Activated gamma-delta T cell treated with anti-CD3 and anti-CD28 coated beads, Interleukin-2, amount 50 U/mL, for 16 hours (primary cell): ENCODE measurements at places on chromosomes 4 and X.

- DNase-seq: peak; percentile 1
Observed at GRCh38 chr4:13483768-13484121, 395 bp downstream of the RAB28 start.

- DNase-seq: no peak
Observed at GRCh38 chr4:123449780-123450179, 53.2 kb downstream of the SPRY1 start.

- DNase-seq: no peak
Observed at GRCh38 chr4:48100256-48100655, 33.8 kb downstream of the TXK start.

DNA sequence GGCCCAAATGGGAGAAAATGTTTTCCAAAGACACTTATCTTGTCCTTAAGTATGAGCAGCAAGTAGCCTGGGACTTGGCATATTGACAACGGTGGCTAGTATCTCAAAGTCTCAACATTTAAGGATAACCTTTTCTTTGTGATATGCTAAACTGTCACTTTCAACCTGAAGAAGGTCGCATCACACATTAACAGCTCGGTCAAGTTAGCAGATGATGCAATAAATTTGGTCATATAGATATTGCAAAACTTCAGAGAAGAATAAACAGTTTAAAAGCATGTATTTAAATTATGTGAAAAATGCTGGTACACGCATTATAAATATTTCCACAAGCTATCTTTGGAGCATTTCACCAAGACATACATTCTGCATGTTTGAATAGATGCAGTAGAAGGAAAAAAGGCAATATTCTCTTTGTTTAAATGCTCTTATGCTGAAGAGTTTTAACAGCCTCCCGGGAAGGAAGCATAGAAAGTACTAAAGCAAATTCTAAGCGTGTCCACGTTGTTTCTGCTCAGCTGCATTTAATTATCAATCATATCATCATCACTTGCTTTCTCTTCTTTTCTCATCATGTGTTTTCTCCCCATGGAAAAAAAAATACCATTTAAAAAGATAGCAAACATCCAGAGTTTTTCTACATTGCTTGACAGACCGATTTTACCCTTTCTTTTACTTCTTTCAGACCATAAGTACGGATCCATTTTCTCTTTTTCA, 24.2 kb downstream of the ARHGAP6 start:
- no peak for DNase-seq

DNA sequence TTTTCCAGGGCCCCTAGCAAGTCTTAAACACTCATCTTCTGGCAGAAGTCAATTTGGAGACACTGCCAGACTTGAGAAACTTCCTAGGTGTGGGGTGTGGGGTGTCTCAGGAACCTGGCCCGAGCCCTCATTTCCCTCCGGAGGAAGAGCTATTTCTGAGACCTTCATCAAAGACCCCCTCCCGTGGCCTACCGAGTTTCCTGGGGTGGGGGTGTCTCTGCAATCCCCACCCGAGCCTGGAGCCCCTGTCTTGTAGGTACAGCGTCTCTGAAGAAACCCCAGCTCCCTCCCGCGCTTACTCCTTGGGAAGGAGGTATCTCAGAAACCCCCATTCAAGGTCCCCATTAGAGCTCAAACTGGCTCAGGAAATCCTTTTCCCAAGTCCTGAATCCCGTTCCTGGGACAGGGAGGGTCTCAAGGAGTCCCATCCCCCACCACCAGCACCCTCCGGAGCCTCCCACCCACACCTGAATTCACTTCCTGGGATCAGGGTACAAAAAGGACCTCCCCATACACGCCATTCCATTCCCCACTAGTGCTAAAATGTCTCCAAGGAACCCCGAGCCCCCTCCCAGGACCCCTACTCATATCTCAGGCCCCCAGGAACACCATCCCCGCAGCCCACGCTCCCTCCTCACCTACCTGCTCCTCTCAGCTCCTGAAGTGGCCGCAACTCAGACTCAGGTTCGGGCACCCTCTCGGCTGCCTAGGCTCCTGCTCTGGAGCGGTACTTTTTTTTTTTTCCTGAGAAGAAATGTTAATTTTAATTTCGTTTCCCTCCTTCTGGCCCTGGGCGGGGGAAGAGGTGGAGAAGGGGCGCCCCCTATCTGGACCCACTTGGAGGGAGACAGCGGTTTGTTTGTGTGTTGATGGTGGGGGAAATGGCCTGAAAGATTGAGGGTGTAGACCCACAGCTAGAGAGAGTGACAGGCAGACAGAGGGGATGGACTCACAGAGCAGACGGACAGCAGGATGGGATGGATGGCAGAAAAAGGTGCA, 1.1 kb downstream of the SLC38A5 start:
- DNase-seq: no peak

DNA sequence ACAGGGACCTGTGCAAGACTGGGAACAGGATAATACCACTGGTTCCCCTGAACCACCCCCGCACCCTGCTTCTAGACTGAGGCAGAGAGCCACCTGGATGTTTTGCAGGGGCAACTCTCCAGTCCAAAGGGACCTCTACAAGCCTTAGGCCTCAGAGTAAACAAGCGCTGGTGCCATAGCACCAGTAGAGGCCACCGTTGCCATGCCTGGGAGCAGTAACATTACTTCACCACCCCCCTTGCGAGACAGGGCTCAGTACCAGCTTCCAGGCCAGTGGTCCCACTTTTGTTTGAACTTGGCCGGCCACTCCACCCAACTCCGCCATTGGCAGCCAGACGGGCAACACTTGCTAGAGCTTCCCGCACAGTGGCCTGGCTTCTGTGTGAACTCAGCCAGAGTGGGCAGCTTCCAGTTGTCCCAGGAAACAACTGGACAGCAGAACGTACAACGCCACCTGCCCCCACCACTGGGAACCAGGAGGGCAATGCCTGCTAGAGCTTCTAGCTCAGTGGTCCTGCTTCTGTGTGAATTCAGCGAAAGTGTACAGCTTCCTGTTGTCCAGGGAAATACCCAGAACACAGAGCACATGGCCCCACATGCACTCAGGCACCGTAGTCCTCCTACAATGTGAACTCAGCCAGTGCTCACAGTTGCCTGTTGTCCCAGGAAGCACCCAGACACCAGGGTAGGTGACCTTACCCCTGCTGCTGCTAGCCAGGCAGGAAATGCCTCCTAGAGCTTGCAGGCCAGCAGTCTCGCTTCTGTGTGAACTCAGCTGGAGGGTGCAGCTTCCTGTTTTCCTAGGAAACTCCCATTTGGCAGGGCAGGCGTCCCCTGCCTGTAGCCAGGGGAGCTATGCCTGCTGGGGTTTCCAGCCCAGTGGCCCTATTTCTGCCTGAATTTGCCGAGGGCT, 39.9 kb upstream of the PCDH19 start:
- DNase-seq: no peak

DNA sequence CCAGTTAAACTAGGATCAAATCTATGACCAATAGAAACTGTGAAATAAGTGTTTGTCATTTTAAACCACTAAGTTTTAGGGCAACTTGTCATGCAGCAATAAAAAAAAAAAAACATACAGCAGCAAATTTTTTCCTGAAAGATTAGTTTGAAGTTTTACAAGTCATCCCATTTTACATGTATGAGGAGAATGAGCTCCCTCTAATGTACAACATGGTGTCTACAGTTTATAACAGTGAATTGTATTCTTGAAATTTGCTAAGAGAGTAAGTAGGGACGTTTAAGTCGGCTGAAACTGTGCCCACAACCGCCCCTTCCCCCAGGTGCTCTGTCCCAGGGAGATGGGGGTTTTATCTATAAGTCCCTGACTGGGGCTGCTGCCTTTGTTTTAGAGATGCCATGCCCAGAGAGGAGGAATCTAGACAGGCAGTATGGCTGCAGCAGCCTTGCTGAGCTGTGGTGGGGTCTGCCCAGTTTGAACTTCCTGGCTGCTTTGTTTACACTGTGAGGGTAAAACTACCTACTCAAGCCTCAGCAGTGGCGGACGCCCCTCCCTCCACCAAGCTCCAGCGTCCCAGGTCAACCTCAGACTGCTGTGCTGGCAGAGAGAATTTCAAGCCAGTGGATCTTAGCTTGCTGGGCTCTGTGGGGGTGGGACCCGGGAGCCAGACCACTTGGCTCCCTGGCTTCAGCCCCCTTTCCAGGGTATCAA, 499.3 kb upstream of the CT83 start:
- no peak for DNase-seq

DNA sequence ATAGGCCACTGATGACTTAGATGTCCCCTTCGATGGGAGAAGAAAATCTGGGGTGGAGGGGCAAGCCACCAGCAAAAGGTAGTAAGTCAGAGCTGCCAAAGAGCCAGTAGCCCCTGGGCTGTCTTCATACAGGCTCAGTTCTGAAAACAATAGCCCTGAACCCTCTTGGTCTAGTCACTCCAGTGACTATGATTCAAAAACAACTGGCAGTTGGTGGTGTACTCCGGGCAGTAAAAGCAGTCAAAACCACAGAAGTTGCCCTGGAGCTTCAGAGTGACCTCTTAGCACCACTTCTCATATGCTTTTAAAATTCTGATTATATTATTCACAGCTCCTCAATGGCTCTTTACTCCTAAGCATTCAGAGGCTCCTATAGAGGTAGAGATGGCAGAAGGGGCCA, 164.3 kb upstream of the MAMLD1 start:
- no peak for DNase-seq

GRCh38 chr4:6331018-6331417, 61.4 kb downstream of the WFS1 start:
- no peak for DNase-seq

DNA sequence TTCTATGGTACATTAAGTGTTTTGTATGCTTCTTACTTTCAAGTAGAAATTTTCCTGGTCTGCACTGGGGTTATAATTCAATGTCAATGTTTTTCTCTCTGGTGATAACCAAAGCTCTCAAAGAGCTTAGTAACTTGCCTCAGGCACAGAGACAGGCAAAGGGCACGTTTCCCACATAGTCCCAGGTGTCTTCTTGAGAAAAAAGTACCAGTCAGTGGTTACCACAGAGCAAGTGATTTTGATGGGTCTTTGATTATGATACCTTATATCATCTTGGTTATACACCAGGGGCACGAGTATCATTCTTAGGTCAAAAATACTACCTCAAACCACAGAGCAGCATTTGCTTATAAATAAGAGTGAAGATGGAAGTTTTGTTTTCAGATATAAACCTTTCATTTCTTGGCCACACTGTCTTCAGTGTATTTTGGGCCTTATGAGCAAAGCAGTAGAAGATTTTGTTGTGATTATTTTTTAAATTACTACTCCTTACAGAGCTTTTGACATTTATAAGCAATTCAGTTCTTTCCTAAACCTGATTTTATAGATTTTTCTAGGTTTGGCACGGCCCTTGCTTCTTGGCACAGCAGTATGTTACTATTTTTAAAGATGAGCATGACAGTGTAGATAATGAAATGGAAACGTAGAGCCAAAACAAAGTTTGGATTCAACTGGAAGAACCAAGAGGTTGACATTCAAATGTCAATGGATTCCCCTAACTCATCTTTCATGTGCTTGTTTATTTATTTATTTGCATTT, 85.3 kb upstream of the TLL1 start:
- no peak for DNase-seq

- DNase-seq: no peak
Observed at GRCh38 chr4:24956763-24957162, 43.9 kb upstream of the CCDC149 start.

DNA sequence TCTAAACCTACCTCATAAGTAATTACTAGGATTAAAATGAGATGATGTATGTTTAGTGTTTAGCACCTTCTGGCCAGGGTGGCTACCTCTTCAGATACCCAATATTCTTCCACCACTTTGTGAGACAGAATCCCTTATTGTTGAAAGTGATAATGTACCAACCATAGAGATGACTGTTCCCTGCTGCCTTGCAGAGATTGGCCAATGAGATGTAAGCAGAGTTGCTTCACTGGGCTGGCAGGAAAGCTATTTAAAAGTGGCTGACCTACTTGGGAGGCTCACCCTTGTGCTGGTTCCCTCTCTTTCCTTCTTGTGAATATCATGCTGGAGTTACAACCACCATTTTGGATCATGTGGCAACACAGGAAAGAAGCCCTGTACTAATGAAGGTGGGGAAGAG, 58.9 kb downstream of the TMEM154 start:
- no peak for DNase-seq

DNA sequence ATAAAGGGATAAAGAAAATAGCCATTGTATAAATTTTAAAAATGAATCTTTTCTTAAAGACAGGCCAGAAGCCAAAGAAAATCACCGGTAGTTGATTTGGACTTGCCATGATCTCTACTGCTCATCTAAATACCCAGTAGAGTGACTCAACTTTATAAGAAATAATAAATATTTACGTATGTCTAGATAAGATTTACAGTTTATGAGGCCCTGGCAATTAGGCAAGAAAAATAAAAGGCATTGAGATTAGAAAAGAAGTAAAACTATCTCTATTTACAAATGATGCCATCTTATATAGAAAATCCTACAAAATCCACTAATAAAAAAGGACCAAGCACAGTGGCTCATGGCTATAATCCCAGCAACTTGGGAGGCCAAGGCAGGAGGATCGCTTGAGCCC, 765.5 kb upstream of the HTR2C start:
- no peak for DNase-seq

DNA sequence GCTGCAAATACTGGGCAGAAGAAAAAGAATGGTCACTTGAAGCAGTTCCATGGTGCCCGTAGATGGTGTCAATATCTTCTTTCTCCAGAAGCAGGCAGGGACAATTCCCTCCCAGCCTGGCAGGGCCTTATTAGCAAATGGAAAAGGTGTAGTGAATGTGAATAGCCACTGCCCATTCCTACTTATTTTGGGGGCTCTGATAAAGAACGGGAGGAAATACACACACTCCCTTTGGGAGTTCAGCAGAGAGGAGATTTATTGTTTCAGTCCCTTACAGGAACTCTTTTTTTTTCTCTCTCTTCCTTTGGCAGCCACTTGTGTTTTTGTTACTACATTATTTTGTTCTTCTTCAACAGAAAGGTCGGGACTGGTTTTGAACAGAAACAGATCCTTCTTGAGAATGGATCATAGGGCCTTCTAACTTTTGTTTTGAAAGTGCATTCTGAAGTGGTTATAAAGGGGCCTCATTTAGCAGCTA, at the start of gene EMCN:
TSS of gene EMCN (minus strand) at position 159 of the 478 bp plus-strand sequence. CDS start at position 51, 108 bp downstream.
- no peak for DNase-seq

DNA sequence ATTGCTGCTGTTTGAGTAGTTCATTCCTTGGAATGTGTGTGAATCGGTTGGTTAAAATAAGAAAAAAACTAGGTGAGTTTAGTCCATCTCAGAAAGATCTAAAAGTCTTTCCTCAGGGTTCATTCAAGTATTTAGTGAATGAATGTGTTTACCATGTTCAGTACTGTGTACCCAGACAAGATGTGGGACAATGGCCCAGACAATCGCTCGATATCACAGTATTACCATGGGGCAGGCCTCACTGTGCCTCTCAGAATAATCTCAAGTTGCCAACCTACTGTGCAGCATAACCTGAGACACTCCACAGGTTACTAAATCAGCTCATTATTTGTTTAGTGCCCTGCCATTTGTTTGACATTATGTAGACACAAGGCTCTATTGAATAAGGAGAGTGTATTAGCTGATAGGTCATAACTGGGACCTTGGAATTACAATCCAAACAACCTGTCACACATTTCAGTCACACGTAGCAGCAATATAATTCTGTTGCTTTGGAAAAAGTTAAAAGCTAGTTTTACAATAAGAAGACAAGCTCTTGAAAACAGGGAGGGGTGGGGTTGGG, 24.9 kb upstream of the AMOT start:
- DNase-seq: no peak

- DNase-seq: no peak
Observed at GRCh38 chr4:108611365-108611764, 9.0 kb upstream of the RPL34 start.
